Uterus (tissue), 4 donors: ENCODE measurements at places on chromosomes 4 and X. TPM values are rescaled to one million over a fixed set of nuclear protein-coding genes. Genes with fewer than 3 reads are reported as not detected.

ASMT gene
- 2.6 TPM for total RNA-seq

RAI2 gene
- total RNA-seq, result 6.0 TPM

TKTL2 gene
- total RNA-seq, result not detected

TSPAN6 gene
- 27.7 TPM for total RNA-seq

SYNPO2 gene
- 174 TPM for total RNA-seq

MSX1 gene
- total RNA-seq, result 19.7 TPM

CCNA2 gene
- total RNA-seq, result 2.0 TPM

CT45A6 gene
- total RNA-seq, result not detected

NWD2 gene
- not detected for total RNA-seq

PABPC5 gene
- total RNA-seq, result 1.5 TPM

- no peak for DNase-seq
Measured at GRCh38 chrX:22110729-22111494, 78.8 kb downstream of the PHEX start.

DNA sequence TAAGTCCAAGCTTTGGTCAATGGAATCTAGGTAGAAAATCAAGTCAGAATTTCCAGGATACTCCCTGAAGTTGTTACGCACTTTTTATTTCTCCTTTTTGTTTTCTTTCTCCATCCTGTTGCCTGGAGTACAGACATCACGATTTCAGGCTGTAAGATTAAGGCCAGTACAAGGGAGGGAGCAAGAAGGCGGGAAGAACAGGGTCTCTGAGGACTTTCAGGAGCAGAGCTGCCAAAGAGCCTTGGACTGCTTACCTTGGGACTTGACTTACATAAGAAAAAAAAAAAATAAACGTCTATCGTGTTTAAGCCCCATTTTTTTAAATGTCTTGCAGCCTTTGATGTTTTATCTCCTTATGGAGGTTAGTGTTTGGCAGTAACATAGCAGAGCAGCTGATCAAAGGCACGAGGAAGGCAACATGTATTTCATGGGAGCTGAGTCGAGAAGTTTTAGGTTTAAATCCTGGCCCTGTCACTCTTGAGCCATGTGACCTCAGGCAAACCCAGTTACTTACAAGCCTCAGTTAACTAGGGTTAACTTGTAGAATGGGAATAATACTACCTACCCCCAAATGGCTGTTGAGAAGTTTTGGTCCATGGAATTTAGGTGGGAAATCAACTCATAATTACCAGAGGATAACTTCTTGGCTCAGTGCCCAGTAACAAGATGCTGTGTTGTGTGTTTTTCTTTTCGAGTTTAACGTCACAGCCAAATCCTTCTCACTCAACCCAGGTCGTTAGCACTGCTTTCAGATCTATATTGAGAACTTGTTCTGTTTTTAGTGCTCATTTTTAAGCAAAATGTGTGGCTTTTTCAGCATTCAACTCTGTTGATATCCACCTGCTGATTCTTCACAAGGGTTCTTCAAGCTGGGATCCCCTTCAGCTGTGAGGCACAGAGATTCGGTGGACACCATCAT, 106.8 kb downstream of the CLNK start:
- DNase-seq, result no peak

GRCh38 chr4:1668488-1668840, 15.6 kb downstream of the FAM53A start:
- DNase-seq, result no peak

DNA sequence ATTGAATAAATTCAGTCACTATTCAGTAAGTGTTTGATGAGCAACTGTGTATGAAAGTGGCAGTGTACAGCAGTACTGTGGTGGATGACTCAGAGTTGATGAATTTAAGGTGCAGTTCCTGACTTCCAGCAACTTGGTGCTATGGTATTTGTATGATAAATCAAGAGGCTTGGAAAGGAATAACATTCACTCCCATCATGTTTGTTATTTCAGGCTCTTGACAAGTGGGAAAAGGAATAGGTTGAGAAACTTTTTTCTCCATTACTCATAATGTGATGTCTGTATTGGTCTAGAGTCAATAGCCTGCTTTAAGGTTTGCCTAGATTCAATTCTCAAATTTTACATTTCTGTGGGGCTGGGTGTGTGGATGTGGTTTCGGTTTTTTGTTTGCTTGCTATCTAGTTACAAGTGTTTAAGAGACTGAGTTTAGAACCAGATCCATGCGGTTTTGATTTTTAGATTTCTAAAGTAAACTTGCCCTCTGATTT, 35.1 kb upstream of the CYP2U1 start:
- DNase-seq, result no peak

GRCh38 chrX:25020391-25020904, 4.7 kb upstream of the ARX start:
- DNase-seq, result no peak

DNA sequence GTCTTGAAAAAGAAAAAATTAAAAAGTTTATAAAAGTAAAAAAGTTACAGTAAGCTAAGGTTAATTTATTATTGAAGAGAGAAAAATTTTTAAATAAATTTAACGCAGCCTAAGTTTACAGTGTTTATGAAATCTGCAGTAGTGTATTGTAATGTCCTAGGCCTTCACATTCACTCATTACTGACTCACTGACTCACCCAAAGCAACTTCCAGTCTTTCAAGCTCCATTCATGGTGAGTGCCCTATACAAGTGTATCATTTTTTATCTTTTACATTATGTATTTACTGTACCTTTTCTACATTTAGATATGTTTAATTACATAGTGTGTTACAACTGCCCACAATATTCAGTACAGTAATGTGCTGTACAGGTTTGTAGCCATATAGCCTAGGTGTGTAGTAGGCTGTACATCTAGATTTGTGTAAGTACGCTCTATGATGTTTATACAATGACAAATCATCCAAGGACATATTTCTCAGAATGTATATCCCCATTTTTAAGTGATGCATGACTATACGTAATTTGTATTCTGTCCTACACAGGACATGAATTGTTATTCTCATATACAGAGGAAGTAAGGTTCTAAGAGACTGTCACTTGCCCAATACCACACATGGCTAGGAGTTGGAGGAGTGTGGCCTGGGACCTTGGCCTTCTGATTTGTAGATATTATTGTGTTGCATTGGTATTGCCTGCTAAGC, 19.5 kb upstream of the PDCL2 start:
- DNase-seq, result no peak

GRCh38 chr4:163806653-163807052, 312.2 kb downstream of the TMA16 start:
- DNase-seq, result no peak

DNA sequence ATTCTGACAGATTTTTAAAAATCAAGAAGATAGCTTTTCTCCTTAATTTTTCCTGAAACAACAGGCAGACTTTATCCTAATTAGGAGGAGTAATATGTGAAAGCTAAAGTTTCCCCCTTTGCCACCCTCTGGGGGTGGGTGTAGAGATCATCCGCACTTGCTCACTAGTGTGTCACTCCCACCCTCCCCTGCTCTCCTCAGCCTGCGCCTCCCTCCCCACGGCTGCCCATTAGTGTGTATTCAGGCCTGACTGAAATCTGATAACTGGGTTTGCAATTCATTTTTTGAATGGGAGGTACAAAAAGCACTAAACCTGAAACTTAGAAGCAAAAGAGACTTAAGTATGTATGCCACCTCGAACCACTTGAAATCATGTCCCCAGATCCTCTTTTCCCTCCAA, 110.4 kb upstream of the TRIM2 start:
- DNase-seq, result no peak

DNA sequence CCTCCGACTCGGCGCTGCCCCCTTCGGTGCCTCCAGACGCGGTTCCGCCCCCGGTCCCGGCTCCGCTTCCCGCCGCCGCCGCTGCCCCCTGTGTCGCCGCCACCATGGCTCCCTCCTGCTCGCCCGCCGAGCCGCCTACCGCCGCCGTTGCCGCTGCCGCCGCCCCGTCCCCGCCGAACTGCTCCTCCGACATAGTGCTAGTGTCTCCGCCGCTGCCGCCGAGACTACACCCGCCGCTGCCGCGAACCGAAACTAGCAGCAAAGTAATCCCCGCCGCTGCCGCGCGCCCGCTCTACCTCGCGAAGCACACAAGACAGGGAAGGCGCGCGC, 340 bp downstream of the HNRNPD start:
- no peak for DNase-seq

DNA sequence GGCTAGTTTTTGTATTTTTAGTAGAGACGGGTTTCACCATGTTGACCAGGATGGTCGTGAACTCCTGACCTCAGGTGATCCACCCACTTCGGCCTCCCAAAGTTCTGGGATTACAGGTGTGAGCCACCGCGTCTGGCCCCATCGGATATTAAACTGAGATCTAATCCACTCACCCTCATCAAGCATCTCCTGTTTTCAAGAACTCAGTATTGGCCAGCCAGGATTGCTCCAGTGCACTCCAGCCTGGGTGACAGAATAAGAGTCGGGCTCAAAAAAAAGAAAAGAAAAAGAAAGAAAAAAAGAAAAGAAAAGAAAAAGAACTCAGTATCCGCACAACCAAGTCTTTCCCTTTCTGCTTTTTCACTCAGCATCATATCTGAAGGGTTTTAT, 167.6 kb downstream of the OR13H1 start:
- no peak for DNase-seq

DNA sequence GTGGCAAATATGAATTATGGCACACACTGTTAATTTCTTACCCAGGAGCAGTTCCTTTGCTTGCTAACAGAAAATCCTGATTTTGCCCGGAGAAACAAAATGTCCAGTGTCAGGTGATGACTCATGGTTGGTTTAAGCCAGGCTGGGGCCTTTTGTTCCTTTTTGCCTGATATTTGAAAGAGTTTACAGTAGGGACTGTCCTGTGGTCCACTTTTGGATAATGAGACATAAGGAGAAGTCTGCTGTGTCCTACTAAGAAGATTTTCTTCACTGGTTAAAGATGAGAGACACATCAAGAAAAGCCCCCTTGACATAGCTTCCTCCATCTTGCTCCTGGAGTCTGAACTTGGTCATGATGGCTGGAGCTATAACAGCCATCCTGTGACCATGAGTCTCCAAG, 12.1 kb upstream of the DRD5 start:
- no peak for DNase-seq

DNA sequence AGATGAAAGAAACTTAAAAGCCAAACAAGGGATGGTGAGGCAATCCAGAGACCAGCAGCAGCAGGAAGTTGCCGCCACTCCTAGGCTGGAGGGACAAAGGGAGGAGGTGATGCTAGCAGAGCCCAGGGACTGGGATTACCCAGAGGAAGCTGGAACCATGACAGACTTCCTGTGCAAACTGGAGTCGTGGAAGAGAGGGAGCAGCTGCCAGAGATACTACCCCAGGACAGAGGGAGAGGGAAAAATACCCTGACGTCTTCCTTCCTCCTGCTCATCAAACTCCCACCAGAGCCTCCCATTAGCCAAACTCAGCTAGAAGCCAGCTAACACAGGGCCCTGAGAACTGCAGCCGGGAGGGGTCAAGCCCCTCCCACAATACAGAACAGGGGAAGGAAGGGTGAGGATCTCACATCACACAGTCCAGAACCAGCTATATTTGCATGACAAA, 101.2 kb upstream of the KLF3 start:
- DNase-seq, result peak; percentile 28

GRCh38 chrX:153947009-153947769, 2.7 kb upstream of the RENBP start:
- DNase-seq, result no peak

DNA sequence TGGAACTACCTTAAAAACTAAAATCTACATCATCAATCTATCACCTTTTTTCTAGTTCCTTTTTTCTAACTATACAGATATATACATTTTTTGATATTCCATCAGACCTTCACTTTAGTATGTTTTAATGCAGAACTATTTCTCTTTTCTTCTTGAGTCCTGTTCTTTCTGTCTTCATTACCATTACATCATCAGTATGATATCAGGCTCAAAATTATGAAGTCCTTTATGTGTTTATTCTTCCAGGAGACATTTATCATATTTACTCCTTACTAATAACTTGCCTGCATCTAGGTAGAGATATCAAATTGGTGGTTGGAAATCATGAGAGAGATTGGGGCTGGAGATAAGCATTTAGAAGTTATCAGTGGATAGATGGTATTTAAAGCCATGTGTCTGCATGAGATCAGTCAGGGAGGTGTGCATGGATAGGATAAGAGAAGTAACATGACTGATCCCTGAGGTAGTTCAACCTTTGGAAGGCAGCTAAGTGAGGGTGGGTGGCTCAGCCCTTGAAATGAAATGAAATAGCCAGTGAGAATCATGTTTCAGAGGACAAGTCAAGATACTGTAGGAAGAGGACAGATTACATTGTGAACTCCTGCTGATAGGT, 43.1 kb downstream of the MRPL1 start:
- no peak for DNase-seq

- no peak for DNase-seq
Measured at GRCh38 chrX:10166248-10166716, 9.5 kb downstream of the CLCN4 start.

DNA sequence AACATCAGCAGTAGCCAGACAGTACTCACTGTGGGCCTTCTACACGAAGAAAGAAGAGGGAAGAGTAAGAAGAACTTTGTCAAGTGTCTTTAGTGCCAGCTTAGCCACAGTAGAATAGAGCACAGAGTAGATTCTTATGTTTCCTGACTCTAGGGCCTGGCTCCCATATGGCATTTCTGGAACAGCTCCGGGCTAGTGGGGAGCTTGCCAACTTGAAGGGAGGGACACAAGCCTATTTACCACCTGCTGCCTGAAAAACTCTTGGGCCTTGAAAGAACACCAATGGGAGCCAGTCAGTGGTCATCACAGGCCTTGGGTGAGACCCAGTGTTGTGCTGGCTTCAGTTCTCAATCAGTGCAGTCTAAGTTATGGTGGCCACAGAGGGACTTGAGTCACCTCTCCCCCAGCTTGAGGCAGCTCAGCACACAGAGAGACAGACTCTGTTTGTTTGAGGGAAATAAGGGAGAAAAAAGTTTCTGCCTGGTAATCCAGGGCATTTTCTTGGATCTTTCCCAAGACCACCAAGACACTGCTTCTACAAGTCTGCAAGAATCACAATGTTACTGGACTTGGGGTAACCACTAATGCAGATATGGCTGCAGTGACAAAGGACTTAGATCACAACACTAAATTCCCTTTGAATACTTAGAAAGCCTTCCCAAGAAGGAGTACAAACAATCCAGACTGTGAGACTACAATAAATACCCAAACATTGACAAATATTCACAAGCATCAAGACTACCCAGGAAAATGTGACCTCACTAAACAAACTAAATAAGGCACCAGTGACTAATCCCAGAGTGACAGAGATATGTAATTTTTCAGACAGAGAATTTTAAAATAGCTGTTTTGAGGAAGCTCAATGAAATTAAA, 261.0 kb upstream of the NDST3 start:
- no peak for DNase-seq

- DNase-seq, result no peak
Measured at GRCh38 chr4:110877778-110878370, 255.0 kb upstream of the PITX2 start.

GRCh38 chrX:150779385-150779784, 86.2 kb downstream of the MTMR1 start:
- no peak for DNase-seq

- no peak for DNase-seq
Measured at GRCh38 chr4:1656132-1656531, 28.0 kb downstream of the FAM53A start.

- no peak for DNase-seq
Measured at GRCh38 chr4:18934197-18934596, 912.6 kb upstream of the LCORL start.

GRCh38 chrX:100652266-100652665, 8.3 kb downstream of the SRPX2 start:
- DNase-seq, result no peak
